ENCODE measurements at places on chromosomes 11 and 22. TPM values are rescaled to one million over a fixed set of nuclear protein-coding genes. Genes with fewer than 3 reads are reported as not detected.

IFITM2 gene
- total RNA-seq: 18.5 TPM

TPBGL gene
- total RNA-seq: not detected

C1QTNF4 gene
- total RNA-seq: not detected

DNA sequence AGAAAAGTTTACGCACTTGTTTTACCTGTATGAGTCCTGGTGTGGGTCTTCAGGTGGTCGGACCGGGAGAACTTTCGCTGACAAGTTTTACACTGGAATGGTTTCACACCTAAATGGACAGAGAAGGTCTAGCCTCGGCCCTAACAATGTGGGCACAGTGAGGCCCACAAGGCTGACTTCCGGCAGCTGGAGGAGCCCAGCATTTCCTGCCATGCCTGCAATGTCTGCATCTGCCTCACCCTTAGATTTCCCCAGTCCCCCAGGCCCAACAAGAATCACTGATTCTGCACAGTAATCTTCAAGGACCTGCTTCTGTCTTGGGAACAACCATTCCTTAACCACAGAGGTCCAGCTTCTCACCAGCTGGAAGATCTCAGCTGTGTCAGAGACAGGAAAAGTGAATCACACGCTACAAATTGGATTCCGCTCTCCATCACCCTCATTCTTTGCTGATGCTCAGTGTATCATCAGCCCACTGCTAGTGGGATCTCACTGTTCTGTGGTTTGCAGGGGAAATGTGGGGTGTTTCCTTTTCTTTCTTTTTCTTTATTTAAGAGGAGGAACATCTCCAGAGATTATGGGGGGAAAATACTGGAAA is 43.3 kb downstream of the WT1 start:
- no peak for DNase-seq

- DNase-seq: peak; percentile 54
Observed at GRCh38 chr11:2149864-2150847, 10.9 kb downstream of the INS start.

DNA sequence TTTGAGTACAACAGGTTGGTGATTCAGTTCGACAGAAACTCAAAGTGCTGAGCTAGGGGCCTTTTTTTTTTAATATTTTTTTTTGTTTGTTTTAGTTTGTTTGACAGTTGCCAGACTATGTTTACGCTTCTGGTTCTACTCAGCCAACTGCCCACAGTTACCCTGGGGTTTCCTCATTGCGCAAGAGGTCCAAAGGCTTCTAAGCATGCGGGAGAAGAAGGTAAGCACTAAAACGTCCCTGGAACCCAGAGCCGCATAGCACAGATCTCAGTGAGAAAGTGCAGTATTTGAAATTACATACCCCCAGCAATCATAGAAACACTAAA is 649 bp downstream of the PRRG4 start:
- no peak for DNase-seq

DNA sequence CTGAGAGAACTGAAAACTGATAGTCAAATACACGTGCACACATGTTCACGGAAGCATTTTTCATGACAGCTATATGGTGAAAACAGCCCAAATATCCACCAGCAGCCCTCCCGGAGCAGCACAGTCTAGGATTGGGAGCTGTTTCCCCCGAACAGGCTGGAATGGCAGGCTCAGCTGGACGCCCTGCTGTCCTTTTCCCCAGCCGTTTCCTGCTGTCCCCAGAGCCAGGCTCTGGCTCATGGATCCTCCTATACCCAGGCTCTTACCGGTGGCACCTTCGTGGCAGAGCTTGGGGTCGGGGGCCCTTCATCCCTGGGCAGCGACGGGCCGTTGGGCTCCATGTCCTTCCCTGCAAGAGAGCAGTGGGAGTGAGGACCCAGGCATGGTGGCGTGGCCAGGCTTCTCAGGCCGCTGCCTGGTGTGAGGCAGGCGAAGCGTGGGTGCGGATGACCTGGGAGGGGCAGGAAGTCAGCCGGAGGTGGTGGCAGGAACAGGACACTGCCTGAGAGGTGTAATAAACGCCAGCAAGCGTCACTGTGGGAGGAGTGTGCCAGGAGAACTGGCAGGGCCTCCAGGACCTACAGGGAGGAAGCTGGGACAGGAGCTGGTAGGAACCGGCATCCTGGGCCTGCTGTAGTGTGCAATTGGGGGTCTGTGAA is 38.8 kb downstream of the OSBPL5 start:
- no peak for DNase-seq

- peak; percentile 56 for DNase-seq
Observed at GRCh38 chr11:65113361-65113756, 1.7 kb downstream of the TM7SF2 start.

GRCh38 chr22:42074132-42074811 is at the start of gene PHETA2:
Gene PHETA2, plus strand, starts transcription at chr22:42074248. Its CDS starts 3,046 bp downstream, at chr22:42077294.
- DNase-seq: no peak

DNA sequence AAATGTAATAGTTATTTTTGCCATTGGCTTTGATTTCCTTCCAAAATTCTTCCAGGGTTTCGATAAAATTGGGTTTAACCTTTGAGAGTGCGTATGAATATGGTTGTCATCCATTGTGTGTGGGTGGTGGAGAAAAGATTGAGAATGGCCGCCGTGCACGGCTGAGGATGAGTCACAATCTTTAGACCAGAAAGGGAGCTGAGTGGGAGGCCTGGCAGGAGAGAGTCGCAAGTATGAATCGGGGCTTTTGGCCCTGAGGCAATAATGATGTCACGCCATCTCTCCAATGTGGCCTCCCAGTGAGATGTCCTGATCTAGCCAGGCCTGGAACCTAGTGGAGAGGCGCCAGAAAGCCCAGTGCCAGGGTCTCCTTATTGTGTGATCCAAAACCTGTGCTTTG is 33.1 kb upstream of the SMPD1 start:
- DNase-seq: no peak

- no peak for DNase-seq
Observed at GRCh38 chr11:74330075-74330858, 18.8 kb upstream of the P4HA3 start.

- no peak for DNase-seq
Observed at GRCh38 chr11:71908218-71908617, 20.2 kb downstream of the XNDC1N start.

DNA sequence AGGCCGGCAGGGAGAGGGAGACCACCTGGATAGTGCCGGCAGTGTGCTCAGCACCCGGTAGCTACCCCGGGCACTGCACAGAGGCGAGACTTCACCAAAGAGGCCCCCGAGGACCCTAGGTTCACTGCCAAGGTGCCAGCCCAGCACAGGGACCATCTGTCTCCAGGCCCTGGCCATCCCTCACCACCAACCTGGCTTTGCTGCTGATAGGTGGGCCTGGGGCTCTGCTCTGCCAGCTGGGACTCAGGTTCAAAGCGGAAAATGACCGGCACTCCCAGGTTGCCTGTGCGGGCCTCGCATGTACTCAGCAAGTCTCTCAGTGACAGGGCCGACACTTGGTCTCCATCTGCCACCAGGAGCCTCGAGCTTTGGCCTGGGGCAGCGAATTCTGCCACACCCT is 812.2 kb downstream of the BRD1 start:
- DNase-seq: no peak

GRCh38 chr11:36885154-36885553 is 287.1 kb upstream of the RAG2 start:
- DNase-seq: no peak

DNA sequence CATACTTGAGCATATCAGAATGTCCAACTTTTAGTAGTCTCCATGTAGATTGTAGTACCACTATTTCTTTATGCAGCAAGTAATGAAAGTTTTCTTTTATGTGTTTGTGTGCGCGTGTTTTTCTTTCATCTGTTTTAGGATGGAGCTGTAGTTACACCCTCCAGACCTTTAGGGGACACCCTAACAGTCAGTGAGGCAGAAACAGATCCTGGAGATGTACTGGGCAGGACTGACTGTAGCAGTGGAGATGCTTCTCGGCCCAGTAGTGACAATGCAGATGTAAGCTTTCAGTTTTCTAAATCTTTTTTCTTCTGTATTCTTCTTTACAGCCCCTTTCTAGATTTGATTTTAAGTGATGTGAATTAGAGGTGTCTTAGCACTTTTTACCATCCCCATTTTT is 79.9 kb upstream of the GRIK4 start:
- DNase-seq: no peak

GRCh38 chr22:49446145-49446758 is 381.4 kb downstream of the BRD1 start:
- no peak for DNase-seq

- no peak for DNase-seq
Observed at GRCh38 chr11:16468735-16469453, 112.5 kb upstream of the SOX6 start.

Measured in Karpas-422 (cell line).